ENCODE measurements at places on chromosomes 16 and 17.

DNA sequence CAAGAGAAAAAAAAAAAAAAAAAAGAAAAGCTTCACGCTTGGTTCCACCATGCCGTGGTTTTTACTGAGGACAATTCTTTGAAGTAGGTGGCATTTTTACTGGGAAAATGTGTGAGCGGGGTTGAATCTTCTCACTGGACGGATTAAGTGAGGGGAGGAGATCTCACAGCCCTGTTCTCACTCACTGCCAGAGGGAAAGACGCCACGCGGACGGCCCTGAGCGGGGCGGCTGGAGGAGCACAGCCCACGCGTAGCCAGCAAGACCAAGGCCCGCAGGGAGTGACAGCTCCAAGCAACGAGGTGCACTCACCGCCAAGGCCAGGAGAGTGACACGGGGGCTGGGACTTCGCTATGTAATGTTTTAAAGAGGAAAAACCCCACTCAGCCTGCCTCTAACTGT lies 43.1 kb downstream of the MRM3 start:
- no peak for DNase-seq

DNA sequence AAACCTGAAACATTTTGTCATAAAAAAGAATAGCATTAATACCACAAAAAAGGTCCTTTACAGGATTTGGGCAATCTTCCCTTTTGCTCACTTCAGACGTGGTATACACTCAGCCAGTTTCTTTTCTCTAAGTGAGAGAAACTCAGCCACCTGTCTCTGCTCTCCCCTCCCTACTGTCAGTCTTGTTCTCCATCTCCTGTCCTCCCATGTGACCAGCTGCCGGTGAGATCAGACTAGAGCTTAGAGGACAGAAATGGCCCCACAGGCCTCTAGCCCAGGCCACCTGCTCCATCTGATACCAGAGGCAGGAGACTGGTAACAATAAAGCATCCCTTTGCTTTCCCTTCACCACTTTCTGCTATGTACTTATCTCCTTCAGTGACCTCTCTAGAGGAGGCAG lies 34.9 kb downstream of the CMC2 start:
- DNase-seq = no peak

DNA sequence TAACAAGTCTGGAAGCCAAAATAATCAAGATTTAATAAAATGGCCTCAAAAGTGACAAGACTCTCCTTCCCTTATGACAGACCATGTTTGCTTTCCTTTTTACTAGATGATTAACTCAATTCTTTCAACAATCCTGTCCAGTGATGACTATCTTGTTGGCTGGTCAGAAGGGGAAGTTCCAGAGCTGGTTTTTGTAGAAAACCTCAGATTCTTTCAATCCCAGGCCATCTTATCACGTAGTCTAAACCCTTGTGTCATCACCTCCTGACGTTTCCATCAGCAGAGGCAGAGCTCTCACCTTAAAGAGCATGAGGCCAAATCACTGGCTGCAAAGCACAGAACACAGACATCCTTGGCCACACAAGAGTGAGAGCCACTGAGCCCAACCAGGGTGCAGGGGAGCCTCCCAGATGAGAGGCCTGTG lies 125.3 kb downstream of the ANKRD11 start:
- peak; percentile 65 for DNase-seq

DNA sequence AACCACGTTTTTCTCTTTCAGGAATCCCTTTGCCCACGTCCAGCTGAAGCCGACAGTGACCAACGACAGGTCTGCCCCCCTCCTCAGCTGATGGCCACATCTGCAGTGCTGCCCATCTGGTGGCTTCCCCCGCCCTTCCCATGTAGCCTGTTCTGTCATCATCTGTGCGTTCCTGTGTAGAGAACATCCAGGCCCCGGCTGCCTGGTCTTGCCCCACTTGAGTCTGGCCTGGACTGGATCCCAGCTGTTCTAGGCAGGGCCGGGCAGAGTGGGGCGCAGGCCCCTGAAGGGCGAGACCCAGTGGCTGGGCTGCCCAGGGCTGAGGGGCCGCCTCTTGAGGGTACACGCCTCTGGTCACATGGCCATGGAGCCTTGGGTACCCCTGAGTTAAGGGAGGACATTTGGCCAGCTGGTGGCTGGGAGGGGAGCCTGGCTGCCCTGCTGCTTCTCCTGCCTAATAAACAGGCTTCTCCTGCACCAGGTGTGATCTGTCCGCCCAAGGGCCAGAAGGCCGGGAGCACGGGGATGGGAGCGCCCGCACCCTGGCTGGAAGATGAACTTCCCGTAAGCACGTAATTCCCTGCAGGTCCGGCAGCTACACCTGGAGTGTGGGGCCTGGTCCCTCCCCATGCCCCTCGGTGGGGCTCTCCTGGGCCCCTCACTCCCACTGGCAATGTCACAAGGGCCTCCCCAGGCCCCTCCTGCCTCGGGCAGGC lies 49.4 kb upstream of the PVALEF start:
- no peak for DNase-seq

DNA sequence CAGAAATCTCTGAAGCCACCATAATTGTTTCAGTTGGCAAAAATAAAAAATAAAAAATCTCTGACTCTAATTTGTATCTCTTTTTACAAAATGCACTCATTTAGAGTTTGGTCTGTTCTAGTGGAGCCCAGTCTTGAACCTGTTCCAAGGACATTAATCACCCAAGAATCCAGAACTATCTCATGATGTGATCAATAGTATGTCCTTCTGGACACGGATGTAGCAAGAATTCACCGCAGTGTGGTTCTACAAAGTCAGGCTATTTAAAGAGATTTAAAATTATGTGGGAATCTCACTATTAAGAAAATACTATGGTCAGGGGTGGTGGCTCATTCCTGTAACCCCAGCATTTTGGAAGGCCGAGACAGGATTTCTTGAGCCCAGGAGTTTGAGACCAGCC lies 21.8 kb upstream of the ANKFN1 start:
- no peak for DNase-seq

DNA sequence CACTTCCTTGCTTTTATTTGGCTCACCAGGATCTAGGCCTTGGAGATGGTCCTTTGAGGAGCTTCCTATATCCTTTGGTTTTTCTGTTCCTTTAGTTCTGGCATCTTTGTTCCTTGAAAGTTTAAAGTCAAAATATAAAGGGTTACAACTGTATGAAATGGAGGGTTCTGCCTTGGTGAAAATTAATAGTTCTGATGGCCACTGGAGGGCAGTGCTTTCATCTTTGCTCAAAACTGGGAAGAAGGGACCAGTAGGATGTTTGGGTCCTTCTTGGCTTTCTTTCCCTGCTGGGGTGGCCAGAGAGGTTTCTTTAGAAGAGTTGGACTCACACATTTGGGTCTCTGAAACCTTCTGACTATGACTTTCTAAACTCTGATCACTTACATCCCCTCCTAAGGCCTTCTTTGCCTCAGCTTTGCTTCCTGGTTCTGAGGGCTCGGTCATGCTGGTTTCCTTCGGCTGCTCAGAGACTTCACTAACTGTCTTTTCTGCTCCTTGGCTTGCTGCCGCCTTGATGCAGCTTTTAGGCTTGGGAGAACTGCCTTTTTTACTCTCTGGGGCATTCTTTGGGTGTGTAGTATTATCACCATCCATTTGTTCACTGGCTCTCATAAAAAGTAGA lies 10.9 kb upstream of the ITGA2B start:
- no peak for DNase-seq

- DNase-seq = no peak
Observed at GRCh38 chr16:14302399-14303181, 231.5 kb downstream of the MRTFB start.

GRCh38 chr17:15892731-15893657 lies 51.9 kb upstream of the ADORA2B start:
- no peak for DNase-seq

GRCh38 chr17:2125013-2125535 lies 70.2 kb downstream of the HIC1 start:
- DNase-seq = no peak

DNA sequence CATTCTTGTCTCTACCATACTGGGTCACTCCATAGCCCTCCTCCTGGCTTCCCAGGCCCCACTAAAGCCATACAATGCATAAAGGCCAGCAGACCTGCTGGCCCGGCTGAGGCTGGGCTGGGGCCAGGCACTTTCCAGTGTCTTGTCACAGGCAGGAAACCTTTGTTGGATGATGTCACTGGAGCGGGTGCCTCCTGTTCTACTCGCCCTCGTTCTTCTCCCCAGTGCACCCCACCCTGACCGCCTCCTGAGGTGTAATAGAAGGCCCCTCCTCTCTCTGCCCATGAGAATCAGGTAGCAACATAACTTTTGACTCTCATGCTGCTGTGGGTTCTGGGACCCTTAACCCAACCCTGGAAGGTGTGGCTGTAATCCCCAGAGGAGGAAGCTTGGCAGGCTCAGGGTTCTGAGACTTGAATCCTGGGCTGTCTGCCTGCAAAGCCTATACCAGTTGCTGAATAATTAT lies 54.2 kb upstream of the IL34 start:
- no peak for DNase-seq

- no peak for DNase-seq
Observed at GRCh38 chr16:55498101-55498500, 10.8 kb upstream of the LPCAT2 start.

DNA sequence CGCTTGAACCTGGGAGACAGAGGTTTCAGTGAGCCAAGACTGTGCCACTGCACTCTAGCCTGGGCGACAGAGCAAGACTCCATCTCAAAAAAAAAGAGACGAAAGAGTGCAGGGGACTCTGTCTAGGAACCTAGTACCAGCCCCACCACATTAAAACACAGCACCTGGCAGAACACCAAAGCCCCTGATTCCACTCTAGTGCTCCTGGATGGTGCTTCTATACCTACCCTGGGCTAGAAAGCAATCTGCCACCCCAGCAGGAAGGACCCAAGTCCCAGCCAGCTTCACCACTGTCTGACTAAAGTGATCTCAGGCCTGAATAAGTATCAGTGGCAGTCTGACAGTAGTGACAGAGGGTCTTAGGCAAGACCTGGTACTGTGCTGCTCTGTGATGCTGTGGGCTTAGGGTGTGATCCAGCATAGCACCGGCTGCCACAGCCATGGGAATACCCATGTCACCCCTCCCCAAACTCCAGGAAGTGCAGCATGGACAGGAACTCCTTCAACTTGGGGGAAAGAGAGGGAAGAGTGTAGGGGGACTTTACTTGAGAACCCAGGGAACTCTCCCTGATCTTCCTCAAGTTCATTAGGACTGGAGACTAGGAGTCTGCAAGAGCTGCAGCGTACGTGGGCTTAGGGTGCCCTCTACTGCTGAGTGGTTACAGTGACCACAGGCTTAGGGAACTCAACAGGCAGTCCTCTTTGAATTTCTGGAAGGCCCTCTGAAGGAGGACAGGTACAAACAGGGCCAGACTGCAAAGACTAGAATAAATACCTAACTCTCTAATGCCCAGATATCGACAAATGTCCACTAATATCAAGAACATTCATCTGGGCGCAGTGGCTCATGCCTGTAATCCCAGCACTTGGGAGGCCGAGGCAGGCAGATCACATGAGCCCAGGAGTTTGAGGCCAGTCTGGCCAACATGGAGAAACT lies 30.0 kb upstream of the RNF43 start:
- DNase-seq = peak; percentile 59

DNA sequence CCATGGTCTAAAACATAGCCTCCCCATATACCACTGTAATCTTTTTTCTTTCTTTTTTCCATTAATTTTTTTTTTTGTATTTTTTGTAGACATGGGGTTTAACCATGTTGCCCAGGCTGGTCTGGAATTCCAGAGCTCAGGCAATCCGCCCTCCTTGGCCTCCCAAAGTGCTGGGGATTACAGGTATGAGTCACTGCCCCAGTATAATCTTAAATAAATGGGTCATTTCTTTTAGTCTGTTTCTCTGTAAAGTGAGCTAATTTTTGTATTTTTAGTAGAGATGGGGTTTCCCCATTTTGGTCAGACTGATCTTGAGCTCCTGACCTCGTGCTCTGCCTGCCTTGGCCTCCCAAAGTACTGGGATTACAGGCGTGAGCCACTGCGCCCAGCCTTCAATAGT lies 5.7 kb upstream of the NME1 start:
- DNase-seq = peak; percentile 21

DNA sequence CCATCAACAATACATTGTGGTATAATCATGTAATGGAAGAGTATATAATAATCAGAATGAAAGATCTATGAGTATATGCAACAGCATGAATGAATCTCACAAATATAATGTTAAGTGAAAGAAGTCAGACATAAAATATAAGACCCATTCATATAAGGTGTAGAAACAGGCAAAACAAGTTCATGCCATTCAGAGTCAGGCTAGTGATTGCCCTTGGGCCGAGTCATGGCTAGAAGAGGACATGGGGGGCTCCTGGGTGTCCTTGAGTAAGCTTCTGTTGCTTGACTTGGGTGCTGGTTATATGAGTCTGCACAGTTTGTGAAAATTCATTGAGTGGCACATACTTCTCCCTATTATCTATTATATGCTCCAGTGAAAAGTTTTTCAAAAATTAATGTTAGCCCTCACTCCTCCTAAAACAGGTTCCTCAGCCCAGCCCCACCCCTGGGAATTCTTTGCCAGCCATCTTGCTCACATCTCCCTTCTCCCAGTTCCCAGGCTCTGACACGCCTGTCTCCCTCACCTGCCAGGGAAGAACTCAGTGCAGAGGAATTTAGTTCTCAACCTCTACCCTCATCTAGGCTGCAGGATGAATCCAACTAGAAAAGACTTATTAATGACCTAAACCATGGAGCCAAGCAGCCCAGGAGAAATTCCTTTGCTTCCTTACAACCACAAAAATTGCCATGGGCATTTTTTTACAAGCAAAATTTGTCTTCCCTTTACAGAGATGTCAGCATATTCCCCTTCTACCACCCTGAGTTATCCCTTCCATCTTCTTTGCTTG lies 52.4 kb upstream of the NFAT5 start:
- no peak for DNase-seq

GRCh38 chr17:77465358-77466041 lies 324.7 kb downstream of the SEC14L1 start:
- DNase-seq = no peak

DNA sequence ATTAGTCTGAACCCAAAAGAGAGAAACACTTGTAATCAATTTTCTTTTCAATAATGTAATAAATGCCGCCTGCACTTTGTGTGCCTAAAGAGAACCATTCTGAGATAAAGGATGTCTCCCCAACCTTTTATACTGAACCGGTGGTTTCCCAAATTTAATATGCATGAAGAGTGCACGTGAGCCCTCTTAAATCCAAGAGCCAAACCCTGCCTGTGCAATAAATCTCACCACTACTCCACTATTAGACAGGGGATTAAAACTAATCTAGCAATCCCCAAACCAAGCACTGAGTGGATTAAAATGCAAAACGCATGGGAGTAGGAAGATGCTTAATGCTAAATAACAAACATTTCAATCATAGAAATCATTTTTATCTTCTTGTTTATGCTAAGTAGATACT lies 351.0 kb upstream of the PSMD7 start:
- DNase-seq = no peak

- DNase-seq = no peak
Observed at GRCh38 chr17:74872313-74873036, at the start of gene FDXR. TSS of gene FDXR (minus strand) at chr17:74872994. CDS start at chr17:74872944, 50 bp downstream.

DNA sequence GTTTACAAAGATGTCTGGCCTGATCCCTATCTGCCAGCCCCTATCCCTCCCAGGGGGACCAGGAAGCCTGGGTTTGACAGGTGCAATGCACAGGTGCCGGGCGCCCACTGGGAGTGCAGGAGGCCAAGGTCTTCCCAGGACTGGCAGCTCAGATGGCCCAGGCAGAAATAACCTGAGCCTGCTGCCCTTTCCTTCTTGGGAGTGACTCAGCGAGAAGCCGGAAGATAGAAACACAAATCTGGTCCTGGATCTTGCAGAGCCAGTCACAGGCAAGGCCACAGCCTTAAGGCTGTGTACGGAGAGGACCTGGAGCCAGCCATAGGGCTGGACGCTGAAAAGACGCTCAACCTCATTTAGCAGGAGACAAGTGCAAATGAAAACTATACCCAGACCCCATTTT lies 27.7 kb downstream of the GPR142 start:
- DNase-seq = no peak

- DNase-seq = no peak
Observed at GRCh38 chr17:193841-194806, 12.7 kb upstream of the DOC2B start.

- no peak for DNase-seq
Observed at GRCh38 chr17:36818134-36818825, 119.0 kb upstream of the LHX1 start.
